Hematopoietic multipotent progenitor cell treated with erythropoietin and hydrocortisone succinate and interleukin-3 and kit ligand, for 4 days (in vitro differentiated cells): ENCODE measurements at places on chromosomes 16 and 17.

GRCh38 chr17:29980261-29980660 lies 38.8 kb downstream of the EFCAB5 start:
- DNase-seq, result no peak

- no peak for DNase-seq
These were observed 29.8 kb downstream of the GPATCH8 start for GRCh38 chr17:44473367-44473766.

DNA sequence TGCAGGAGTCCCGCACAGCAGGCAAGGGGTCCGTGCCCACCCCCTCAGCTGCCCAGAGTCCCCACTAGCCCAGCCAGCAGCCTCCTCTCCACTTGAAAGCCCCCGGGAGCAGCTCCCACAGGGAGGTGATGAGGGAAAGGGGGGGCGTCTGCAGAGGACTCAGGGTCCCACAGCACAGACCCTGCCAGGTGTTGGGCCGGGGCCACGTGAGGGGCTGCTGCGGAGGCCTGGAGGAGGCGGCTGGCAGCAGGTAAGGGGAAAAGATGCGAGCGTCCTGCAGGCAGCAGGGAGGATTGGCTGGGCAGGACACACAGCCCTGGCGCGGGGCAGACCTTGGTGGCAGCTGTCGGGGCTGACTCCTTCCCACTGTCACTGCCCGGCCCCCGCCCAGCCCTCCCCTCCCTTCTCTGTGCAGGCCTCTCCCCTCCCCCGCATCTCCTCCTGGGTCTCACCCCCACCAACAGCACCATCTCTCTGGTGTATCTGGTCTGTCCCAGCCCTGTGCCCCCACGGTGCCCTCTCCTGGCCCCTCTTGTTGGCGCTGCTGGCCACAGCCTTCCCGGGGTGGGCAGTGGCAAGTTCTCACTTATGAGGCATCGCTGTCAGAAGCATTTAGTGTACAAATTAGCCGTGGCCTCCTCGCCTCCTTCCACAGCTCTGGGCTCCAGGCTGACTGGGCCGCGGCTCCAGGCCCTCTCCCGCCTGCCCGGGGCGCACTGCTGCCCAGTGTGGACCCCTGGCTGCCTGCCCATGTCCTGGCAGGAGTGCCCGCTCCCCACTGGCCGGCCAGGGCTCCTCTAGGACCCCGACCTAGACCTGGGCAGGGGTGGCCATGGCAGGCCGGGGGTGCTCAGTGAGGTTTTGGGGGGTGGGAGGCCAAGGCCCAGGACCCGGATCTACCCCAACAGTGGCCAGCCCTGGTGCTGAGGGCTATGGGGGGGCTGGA lies 4.4 kb upstream of the PRR35 start:
- DNase-seq, result peak; percentile 51

- peak; percentile 76 for DNase-seq
These were observed 33.9 kb downstream of the DCUN1D3 start for GRCh38 chr16:20866145-20866772.

GRCh38 chr17:75635610-75636202 lies 2.5 kb downstream of the SMIM5 start:
- peak; percentile 98 for DNase-seq
